ENCODE measurements at places on chromosomes 7 and 10.

DNA sequence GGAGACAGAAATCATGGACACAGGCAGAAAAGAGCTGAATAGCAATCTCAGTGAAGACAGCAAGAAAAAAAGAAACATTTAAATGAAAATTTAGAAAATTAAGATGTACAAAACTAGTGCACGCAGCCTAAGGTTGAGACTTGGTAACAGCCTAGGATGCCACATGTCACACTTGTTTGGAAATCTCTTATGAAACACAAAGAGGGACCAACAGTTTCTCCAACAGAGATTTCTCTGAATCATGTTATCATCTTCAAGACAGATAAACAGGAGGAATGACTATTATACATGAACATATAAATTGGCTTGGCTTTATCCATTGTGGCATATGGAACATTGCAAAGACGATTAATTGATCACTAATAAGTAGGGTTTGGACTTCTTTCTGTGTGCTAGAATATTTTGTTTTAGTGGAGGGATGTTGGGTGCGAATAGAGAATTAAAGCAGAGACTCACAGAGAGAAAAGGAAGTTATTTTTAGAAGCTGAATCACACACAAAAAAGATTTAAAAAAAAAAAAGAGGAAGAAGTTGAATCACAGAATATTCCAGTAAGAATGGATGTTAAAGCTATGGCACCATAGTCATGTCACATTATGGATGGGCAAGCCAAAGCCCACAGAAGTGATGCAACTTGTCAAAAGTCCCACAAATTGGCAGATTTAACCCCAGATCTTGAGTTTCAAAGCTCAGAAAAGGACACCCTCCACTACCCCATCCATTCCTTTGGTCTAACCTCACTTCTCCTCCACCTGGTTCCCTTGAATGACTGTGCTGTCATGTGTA is 91.6 kb downstream of the MYOF start:
- DNase-seq = no peak

GRCh38 chr7:90192876-90193750 is 18.4 kb upstream of the STEAP2 start:
- no peak for DNase-seq

GRCh38 chr7:37670436-37670835 is 13.1 kb upstream of the GPR141 start:
- no peak for DNase-seq

- peak; percentile 46 for DNase-seq
Measured at GRCh38 chr10:62638062-62638477, 166.4 kb upstream of the ADO start.

DNA sequence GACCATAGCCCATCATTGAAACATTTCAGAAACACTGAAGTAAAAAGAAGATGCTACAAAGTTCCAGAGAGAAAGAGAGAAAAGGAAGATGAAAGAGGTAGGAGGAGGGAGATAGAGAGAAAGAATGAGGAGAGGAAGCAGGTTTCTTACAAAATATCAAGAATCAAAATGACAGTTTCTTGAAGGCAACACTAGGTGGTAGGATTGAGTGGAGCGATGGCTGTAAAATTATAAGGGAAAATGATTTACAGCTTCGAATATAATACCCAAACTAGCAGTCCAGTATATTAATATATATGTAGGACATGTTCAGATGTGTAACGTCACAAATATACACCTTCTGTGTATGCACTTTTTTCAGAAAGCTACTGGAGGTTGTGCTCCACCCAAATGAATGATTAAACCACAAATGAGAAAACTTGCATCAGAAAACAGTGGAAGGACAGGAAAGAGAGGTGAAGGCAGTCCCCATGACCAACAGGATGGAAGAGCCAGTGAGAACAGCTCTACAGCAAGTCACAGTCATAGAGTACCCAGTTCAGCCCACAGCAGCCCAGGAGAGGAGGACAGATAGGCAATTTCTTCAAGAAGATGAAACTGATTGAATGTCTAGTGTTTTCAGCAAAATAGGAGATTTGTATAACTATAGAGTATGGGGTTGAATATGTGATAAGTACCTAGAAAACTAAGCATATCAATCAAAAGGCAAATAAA is 151.5 kb upstream of the TARP start:
- DNase-seq = no peak

DNA sequence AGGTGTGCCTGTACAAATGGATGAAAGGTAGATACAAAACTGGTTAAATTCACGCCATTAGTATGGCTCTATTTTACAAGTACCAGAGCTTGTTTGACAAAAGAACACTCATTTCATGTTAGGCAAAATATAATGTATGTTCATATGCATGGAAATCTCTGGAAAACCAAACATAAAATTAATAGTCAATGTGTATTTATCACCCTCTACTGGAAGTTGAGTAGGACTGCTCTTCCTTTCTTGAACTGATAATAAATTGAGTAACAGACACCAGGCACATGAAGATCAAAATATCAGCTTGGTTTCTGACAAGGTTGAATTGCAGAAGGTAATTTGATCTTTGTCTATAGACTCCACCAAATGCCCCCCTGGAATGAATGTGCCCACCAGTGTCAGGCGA is 19.8 kb upstream of the AKR1B1 start:
- DNase-seq = no peak

DNA sequence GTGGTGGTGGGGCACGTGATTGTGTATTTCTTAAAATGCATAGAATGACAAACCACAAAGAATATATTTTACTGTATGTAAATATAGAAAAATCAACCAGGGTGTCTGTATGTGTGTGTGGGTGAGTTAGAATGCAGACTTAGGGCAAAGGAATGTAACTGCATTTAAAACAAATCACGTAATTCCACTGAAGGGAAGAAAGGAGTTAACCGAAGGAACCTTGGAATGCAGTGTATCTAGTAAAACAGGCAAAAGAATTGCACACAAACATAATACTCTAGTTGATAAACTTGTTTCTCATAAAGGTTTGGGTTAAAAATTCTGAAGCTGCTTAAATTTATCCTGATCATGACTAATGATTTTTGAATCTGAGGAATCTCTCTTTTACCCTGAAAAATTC is 134.9 kb downstream of the ADRA2A start:
- DNase-seq = no peak

GRCh38 chr10:63631991-63632390 is 110.8 kb downstream of the REEP3 start:
- DNase-seq = no peak

DNA sequence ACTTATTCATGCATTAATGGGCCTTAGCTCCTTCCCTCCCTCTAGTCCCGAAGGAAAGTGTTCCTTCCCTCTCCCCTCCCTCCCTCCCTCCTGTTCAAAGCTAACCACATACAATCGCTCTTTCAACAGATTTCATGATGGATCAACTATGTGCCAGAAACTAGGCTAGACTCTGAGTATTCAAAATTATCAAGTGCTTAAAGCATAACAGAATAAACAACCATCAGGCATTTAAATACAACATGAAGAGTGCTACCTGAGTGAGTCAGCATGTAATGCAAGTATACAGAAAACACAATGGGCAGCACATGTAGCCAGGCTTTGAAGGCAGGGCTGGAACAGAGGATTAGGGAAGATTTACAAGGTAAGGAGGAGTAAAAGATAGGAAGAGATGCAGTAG is 11.3 kb downstream of the CHCHD3 start:
- DNase-seq = no peak

GRCh38 chr7:15954671-15955354 is 268.3 kb upstream of the MEOX2 start:
- DNase-seq = no peak

- DNase-seq = no peak
Measured at GRCh38 chr10:75396631-75397495, 4.7 kb downstream of the ZNF503 start.

DNA sequence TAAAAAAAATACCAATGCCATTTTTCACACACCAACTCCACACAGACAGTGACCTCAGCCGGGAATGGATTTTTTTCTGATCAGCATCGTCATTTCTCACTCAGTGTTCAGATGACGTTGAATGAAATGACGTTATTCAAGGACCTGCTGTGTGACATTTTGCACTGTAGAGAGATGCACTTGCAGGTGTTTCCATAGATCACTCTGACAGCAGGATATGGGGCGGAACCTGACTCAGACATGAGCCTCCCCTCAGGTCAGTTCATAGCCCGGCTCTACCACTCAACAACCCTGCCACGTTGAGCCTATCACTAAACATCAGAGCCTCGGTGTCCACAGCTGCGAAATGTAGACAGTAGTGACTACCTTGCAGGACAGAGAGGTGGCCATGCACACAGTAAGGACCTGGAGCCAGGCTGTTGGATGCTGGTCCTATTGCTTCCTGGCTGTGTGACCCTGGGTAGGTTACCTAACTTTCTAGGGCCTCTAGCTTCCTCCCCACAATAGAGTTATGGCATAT is 41.4 kb upstream of the ANTXRL start:
- no peak for DNase-seq

- DNase-seq = no peak
Measured at GRCh38 chr7:123190109-123190831, 9.5 kb downstream of the SLC13A1 start.

- no peak for DNase-seq
Measured at GRCh38 chr10:43295436-43295835, 28.6 kb upstream of the RASGEF1A start.

- DNase-seq = no peak
Measured at GRCh38 chr10:93463723-93464476, 18.2 kb downstream of the MYOF start.

DNA sequence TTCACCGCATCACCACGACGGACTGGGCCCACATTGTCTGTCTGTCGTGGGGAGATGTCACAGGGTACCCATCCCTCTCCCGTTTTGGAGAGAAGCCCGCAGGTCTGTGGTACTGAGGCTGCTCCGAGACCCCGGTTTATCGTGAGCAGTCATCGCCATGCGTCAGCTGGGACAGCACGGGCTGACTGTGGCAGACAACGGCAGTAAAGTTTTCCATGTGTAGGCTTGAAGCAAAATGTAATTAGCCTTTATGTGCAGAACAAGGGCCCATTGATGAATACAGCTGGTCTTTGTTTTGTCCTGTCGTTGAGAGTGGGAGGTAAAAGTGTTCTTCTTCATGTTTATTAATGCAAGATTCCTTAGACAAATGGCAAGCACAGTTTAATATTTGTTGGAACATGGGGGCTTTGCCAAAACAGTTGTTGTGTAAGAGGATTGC is 167.4 kb upstream of the SH2B2 start:
- no peak for DNase-seq

GRCh38 chr7:35734001-35734483 is 39.1 kb upstream of the HERPUD2 start:
- DNase-seq = no peak

DNA sequence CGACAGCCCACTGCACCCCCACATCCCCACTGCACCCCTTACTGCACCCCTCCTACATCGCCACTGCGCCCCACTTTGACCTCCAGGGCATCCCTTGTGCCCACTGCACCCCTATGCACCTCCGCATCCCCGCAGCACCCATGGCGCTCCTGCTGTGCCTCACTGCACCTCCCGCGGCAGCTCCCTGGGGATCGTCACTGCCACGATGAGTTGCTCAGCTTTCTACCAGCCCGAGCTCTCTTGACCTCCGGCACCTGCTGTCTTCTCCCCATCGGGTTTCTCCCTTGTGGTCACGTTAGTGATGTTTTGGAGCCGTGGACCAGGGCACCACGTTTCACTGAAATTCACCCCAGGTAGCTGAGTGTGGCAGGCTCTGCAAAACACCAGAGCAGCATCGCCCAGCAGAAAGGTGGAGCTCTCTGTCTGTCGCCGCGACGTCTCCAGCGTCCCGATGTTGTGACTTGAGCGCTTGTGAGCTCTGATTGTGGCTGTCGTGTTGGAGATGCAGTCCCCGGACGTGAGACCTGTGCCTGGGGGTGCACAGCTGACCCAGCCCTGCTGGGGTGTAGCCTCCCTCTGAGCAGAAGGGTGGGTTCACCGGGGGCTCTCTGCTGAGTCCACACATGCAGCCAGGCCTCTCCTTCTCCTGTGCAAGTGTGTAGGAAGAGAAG is 147.7 kb downstream of the DNAJB6 start:
- DNase-seq = no peak

DNA sequence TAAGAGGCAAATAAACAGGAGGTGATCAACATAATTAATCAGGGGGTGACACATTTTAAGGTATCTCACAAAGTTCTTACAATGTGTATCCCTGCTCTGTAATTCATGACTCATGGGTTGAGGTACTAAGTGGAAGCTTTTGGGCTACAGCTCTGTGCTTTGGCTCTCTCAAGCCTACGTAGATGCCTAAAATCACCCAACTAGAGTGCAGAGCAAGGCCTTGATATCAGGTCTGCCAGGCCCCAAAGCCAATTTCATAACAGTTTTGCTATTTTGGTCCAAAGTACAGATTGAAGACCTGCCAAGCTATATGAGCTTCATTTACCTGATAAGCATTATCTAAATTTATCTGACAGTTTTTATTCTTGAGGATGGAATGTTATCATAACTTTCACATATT is 175.3 kb upstream of the BET1 start:
- no peak for DNase-seq

GRCh38 chr10:116892907-116893685 is 43.8 kb downstream of the ENO4 start:
- no peak for DNase-seq

DNA sequence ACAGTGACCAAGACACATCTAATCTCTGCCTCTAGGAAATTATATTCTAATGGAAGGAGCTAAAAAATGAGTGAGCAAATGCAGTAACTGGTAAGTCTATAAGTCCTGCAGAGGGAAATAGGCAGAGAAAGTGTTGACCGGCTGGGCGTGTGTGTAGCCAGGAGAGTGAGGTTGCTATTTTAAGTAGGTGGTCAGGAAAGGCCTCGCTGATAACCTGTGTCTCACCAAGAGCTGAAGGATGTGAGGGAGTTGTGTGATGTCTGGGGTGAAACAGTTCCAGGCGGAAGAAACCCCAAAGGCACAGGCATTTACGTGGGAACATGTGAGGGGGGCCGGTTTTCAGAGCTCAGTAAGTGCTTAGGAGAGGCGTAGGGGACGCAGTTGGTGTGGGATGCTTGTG is 54.8 kb downstream of the BAMBI start:
- no peak for DNase-seq

- no peak for DNase-seq
Measured at GRCh38 chr7:26127411-26127810, 24.6 kb upstream of the NFE2L3 start.

GRCh38 chr7:46352004-46352954 is 431.2 kb upstream of the IGFBP3 start:
- no peak for DNase-seq

DNA sequence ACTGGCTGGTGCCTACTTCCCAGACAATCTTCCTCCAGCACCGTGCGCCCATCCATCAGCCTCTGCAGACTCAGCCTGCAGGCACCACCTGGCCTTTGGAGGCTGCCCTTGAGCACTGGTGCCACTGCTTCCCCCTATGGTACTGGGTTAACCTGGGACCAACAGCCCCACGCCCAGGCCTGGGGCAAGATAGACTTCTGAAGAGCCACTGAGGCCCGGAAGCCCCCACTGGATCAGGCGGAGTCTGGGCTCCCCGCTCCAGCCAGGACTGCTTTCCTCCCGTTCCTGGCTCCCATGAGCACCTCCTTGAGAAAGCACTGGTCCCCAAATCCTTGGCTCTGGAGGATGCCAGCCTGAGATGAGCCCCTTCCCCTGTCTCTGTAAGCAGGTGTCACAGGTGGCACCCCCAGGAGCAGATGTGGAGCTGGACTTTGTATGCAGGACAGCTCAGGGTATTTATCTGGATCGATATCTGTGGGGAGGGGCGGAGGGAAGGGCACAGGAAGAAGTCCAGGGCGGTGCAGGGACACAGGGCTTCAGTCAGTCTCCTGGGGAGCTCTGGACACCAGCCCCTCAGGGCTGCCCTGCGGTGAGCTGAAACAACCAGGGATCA is 206.5 kb upstream of the PPP2R2D start:
- no peak for DNase-seq

GRCh38 chr7:146892151-146892550 is 775.5 kb downstream of the CNTNAP2 start:
- no peak for DNase-seq

Measured in NK-92 treated with Interleukin-12 subunit alpha and Interleukin-12 subunit beta, amount 100 ng/mL, for 24 hours (cell line).